Brain (organoid and tissue), 16 donors: ENCODE measurements at places on chromosomes 1 and 21. TPM values are rescaled to one million over a fixed set of nuclear protein-coding genes. Genes with fewer than 3 reads are reported as not detected.

The DPT gene
- not detected for polyA plus RNA-seq

The LINGO4 gene
- 0.12 TPM for polyA plus RNA-seq

The UMODL1 gene
- 3.3 TPM for polyA plus RNA-seq

The C1orf53 gene
- polyA plus RNA-seq = 2.3 TPM

The SLC1A7 gene
- polyA plus RNA-seq = 0.17 TPM

The AMY2A gene
- polyA plus RNA-seq = not detected

The CSF3R gene
- polyA plus RNA-seq = 1.9 TPM

The GUCA2B gene
- not detected for polyA plus RNA-seq
